Cardiac septum (tissue), 1 donor: ENCODE measurements at places on chromosomes 5 and 9. TPM values are rescaled to one million over a fixed set of nuclear protein-coding genes. Genes with fewer than 3 reads are reported as not detected.

DNA sequence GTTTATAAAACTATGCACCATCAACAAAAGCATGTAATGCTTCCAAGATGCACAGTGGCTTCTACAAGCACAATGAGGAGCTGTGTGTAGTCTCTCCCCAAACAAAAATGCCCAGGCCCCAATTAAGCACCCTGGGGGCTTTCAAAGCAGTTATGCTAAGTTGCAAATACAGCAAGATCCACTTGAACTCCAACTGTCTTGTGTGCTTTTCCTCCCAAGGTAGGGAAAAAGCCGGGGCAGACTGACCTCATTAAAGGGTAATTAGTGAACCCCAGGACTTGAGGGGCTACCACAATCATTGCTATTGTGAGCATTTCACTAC lies 13.1 kb downstream of the ZNF608 start:
- DNase-seq: no peak

The TLR4 gene
- 7.5 TPM for total RNA-seq

DNA sequence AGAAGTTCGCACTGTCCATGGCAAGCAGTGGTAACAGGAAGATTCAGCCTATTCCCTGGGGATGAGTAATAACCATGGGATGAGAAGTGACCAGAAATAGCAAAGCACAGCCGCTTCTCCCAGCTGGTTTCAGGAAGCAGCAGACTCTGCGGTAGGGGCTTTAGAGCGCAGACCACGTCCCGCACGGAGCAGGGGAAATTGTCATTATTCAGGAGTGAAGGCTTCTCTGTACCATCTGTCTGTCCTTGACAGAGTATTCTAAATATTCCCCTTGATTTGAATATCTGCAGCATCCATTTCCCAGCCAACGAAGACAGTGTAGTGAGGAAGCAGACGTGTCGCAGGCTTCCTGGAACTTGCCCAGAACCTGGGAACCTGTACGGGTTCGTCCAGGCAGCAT lies 159.6 kb downstream of the NXNL2 start:
- DNase-seq: no peak

GRCh38 chr5:96896276-96896675 lies 20.0 kb downstream of the ERAP2 start:
- no peak for DNase-seq

DNA sequence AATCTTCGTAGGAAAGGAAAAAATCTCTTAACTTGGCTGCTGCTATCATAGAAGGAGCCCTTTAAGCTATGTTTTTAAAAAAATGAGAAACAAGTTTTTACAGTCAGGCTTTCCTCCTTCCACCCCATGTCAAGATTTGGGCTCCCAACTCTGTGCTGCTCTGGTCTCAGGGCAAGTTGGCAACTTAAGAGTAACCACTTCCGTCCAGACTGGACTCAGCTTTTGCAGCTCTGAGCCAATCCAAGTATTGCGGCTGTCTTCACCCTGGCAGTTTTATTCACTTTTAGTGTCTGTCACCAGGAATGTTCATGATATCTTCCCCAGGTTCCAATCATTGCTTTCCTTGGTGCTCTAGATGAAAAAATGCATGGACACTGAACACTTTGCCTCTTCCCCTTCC lies 115.9 kb upstream of the GAS1 start:
- no peak for DNase-seq

- no peak for DNase-seq
Measured at GRCh38 chr5:148012801-148013200, 51.0 kb upstream of the SPINK5 start.

GRCh38 chr9:120901755-120902568 lies 24.6 kb downstream of the TRAF1 start:
- DNase-seq: no peak

DNA sequence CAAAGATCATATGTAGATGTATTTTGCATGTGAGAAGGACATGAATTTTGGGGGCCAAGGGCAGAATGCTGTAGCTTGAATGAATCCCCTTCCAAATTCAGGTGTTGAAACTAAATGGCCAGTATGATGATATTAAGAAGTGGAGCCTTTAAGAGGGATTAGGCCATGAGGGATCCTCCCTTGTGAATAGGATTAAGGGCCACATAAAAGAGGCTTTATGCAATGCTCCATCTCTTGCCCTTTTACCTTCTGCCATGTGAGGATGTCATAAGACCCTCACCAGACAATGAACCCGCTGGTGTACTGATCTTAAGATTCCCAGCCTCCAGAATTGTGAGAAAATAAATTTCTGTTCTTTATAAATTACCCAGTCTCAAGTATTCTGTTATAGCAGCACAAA lies 206.1 kb downstream of the YTHDC2 start:
- DNase-seq: no peak

The TCF7 gene
- total RNA-seq: 2.2 TPM
